Neural progenitor cell (in vitro differentiated cells): ENCODE measurements at places on chromosomes 3 and 15.

DNA sequence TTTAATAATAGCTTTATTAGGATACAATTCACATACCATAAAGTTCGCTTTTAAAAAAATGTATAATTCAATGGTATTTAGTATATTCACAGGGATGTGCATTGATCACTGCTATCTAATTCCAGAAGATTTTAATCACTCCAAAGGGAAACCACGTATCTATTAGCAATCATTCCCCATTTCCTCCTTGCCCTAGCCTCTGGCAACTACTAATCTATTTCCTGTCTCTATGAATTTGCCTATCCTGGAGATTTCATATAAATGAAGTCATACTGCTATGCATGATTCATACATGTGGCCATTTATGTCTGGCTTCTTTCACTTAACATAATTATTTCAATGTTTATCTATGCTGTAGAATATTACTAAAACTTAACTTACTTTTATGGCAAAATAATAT lies 32.0 kb upstream of the CASR start:
- DNase-seq: no peak

- no peak for DNase-seq
Observed at GRCh38 chr3:129382366-129382765, 46.1 kb downstream of the EFCAB12 start.

DNA sequence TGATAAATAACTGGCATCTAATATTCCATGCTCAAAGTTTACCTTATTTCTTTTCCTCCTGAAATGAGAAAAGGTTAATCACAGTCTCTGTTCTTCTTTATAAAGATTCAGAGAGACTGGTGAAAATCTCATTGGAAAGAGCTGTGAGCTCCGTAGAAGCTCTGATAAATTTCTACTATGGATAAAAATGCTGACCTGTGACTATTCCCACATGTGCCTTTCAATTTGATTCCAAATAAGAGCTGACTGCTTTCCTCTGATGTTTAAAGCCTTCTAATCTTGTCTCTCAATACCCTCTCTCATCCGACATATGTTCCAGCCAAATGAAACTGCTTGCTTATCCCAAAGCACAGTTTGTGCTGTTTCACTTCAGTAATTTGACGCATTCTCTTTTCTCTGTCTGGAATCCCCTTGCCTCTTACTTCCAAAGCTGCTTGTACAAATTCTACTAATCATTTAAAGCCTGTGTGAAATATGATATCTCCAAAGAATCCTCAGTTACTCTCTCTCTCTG lies 130.1 kb downstream of the RTP4 start:
- no peak for DNase-seq

DNA sequence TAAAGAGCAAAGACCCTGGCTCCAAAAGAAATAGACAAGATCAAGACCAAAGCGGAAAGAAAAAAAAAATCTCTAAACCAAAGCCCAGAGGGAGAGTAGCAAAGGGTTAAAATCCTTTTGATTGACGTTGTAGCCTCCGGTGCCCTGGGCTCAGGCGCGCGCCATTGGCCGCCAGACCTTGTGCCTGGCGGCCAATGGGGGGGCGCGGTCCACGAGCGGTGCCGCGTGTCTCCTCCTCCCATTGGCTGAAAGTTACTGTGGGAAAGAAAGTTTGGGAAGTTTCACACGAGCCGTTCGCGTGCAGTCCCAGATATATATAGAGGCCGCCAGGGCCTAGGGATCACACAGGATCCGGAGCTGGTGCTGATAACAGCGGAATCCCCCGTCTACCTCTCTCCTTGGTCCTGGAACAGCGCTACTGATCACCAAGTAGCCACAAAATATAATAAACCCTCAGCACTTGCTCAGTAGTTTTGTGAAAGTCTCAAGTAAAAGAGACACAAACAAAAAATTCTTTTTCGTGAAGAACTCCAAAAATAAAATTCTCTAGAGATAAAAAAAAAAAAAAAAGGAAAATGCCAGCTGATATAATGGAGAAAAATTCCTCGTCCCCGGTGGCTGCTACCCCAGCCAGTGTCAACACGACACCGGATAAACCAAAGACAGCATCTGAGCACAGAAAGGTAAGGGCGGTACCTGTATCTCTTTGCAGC lies at the start of gene HES1:
HES1 (plus strand) TSS at position 343 of the 713 bp plus-strand sequence; CDS start at position 576, 233 bp downstream.
- peak; percentile 99 for DNase-seq

- no peak for DNase-seq
Observed at GRCh38 chr3:18687286-18687685, 262.1 kb upstream of the SATB1 start.

GRCh38 chr15:28098766-28099554 lies at the start of gene OCA2:
Gene OCA2 (minus strand): TSS chr15:28099315. CDS start chr15:28081874, 17,441 bp downstream.
- DNase-seq: peak; percentile 91

- no peak for DNase-seq
Observed at GRCh38 chr15:98946301-98947255, 61.0 kb downstream of the PGPEP1L start.

- DNase-seq: no peak
Observed at GRCh38 chr3:59968513-59969045, 918.8 kb upstream of the CFAP20DC start.
